ENCODE measurements at places on chromosomes 5 and 9. TPM values are rescaled to one million over a fixed set of nuclear protein-coding genes. Genes with fewer than 3 reads are reported as not detected.
A peak's percentile ranks its signal among the peaks of the same experiment; 100 is the strongest.

GRCh38 chr5:117379521-117379920 is 804.9 kb upstream of the SEMA6A start:
- no peak for DNase-seq
- no peaks in the 10 kb centered on the region for H3K36me3 ChIP-seq
- no peaks in the 10 kb centered on the region for H3K27me3 ChIP-seq
- H3K27ac ChIP-seq, result no peak overlapping the region

GRCh38 chr5:72363166-72363802 is 43.1 kb downstream of the PTCD2 start:
- H3K4me3 ChIP-seq, result no peak overlapping the region
- no peaks in the 10 kb centered on the region for H3K4me1 ChIP-seq
- H3K36me3 ChIP-seq, result peaks cover 44% of the 10 kb centered on the region
- DNase-seq, result no peak
- no peaks in the 10 kb centered on the region for H3K27me3 ChIP-seq
- no peak overlapping the region for H3K27ac ChIP-seq

GRCh38 chr5:154200221-154200620 is 9.7 kb downstream of the GALNT10 start:
- no peak overlapping the region for H3K27ac ChIP-seq
- H3K27me3 ChIP-seq, result no peaks in the 10 kb centered on the region
- H3K36me3 ChIP-seq, result no peaks in the 10 kb centered on the region
- peaks cover 35% of the 10 kb centered on the region for H3K4me1 ChIP-seq

GRCh38 chr5:3595006-3595961 is at the start of gene IRX1:
TSS of gene IRX1 (plus strand) at chr5:3595832. CDS start at chr5:3596106, 274 bp downstream.
- DNase-seq, result no peak
- peak within 1 kb of the TSS; percentile 17 for H3K4me3 ChIP-seq
- H3K36me3 ChIP-seq, result no peaks in the 10 kb centered on the region
- peaks cover 3% of the 10 kb centered on the region for H3K4me1 ChIP-seq

PAX5 gene
- 0.02 TPM for total RNA-seq

SLCO6A1 gene
- not detected for total RNA-seq
